Lung microvascular endothelial cell (primary cell): ENCODE measurements at places on chromosomes 4 and X. TPM values are rescaled to one million over a fixed set of nuclear protein-coding genes. Genes with fewer than 3 reads are reported as not detected.

- DNase-seq: peak; percentile 44
These were observed 919.6 kb upstream of the DIAPH2 start for GRCh38 chrX:95764972-95765451.

- peak; percentile 85 for DNase-seq
These were observed 50.1 kb downstream of the ADD1 start for GRCh38 chr4:2893772-2894171.

DNA sequence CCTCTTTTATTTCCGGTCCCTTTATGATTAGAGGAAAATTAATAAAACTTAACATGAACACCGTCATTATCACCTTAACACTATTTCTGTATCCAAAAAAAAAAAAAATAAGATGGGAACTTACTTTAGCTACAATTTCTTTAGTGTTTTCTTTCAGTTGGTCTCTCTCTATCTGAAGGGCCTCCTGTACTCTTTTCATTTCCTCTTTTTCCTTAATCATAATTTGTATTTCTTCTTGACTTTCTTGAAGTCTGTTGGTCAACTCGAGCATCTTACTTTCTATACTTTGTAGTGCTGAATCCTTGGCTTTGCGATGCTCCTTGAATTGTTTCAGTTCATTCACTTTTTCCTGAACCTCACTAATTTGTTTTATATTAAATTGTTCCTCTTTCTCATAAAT, 45.3 kb upstream of the BDH2 start:
- no peak for DNase-seq

DNA sequence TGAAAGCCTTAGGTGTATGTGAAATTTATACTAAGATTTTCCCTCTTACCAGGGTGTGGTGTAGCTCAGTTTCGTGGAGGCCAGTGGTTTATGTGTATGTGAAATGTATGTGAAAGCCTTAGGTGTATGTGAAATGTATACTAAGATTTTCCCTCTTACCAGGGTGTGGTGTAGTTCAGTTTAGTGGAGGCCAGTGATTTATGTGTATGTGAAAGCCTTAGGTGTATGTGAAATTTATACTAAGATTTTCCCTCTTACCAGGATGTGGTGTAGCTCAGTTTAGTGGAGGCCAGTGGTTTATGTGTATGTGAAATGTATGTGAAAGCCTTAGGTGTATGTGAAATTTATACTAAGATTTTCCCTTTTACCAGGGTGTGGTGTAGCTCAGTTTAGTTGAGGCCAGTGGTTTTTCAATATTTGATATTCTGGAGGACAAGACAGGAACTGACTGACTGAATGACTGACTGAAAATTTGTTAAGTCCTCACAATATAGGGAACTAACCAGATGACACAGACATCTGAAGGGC, 143.7 kb downstream of the NEXMIF start:
- DNase-seq: no peak

DNA sequence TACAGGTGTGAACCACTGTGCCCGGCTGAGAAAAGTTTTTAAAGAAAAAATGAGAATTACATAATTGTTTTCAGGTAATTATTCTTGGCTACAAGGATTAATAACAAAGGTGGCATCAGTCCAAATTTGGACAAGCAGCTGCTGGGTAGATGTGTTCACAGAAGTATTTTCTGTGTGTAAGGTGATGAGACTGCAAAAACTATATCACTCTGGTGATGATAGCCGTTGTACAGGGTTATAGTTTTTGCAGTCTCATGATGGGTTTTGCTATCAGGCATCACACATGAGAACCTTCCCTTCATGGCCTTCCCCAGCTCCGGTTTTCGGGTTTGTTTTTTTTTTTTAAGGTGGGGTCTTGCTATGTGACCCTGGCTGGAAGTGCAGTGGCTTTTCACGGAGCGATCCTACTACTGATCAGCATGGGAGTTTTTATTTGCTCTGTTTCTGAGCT, 5.1 kb upstream of the SLC10A3 start:
- no peak for DNase-seq

Gene KIF4A
- total RNA-seq: 1.8 and 6.3 TPM in 2 replicates

Gene BEX5
- total RNA-seq: not detected in 2 replicates

Gene REST
- 22.7 and 25.0 TPM in 2 replicates for total RNA-seq

Gene FMR1NB
- not detected in 2 replicates for total RNA-seq

Gene ZAR1
- not detected in 2 replicates for total RNA-seq

Gene DGKK
- not detected in 2 replicates for total RNA-seq
